ENCODE measurements at places on chromosomes 11 and 22.

DNA sequence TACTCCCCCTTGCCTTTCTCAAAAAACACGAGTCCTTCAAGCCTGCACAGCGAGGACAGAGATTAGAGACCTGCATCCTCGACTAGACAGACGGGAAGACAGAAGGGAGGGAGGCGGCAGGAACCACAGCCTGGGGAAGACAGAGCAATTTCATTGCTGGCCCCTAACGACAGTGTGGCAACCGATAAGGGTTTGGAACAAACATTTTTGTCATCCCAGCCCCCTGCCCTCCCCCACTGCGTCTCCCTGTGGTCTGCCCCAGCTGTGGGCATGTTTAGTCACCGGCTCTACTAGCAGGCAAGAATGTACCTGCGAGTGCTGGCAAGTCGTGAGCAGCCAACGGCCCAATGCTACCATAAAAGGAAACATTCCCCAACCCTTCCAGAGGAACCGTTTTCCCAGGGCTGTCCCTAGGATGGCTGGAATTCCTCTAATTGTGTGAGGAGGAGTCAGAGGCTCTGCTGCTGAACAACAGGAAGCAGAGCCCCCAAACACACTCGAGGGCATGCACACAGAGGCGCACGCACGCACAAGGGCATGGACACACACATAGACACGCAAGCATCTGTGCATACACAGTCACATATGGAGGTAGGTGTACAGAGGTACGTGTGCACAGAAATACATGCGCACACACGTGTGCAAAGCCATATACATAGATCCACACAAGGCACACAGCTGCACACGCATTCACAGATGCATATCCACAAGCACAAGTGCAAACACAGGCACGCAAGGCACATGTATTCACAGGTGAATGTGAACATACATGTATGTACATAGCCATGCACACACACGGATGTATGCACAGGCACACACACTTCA is 58.3 kb downstream of the MYH9 start:
- peak; percentile 76 for DNase-seq

GRCh38 chr11:20238712-20239111 is 78.4 kb upstream of the DBX1 start:
- DNase-seq: no peak

DNA sequence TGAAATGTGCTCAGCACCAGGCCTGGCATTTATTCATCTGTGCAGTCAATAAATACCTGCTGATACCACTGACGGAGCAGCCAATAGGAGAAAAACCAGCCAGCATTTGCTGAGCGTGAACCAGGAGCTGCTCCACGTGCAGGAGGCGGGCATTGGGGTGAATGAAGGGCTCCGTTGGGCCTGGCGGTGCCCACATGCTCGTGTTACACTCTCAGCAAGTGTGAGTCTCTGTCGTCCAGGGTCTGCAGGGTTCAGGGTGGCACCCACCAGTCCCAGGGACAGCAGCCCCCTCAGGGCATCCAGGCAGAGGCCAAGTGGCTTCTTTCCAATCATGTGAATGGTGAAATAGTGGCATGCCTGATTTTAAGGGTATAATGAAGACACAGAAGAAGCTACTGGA is 4.2 kb upstream of the RPS19BP1 start:
- DNase-seq: no peak

GRCh38 chr22:50201191-50202129 is 649 bp downstream of the SELENOO start:
- DNase-seq: no peak

GRCh38 chr11:69642549-69642912 is 1.6 kb downstream of the CCND1 start:
- DNase-seq: no peak

DNA sequence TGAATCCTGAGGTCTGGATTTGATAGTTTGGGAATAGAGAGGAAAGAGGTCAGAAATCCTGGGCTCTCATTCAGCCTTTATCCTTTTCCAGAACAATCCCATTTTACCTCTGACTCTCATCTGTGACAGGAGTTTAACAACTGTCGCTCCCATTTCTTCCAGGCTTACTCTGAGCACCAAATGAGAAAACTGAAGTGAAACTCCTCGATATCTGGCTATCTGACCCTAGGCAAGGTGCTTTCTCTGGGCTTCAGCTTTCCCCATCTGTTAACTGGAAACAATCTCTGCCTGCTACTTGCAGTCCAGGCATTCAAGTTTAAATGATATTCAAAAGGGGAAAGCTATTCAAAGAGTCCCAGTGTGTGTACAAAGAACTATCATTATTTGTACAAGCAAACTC is 50.1 kb downstream of the NRXN2 start:
- DNase-seq: no peak

DNA sequence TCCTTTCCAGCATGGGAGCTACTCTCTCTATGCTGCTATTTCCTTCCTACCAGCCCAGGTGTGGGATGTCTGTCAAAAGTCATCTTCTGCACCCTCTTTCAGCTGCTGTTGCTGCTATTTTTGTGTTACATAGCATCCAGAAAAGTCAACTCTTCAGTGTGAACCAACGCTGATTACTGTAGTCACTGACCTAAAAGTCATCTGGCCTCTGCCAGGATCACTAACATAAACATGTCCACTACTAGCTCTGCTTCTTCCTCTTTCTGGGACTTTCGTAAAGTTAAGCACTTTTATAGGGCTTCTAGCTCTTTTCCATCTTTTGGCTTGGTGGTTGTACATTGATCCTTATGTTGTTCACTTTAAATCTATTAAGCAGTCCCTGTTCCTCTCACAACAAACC is 90.2 kb upstream of the CARD18 start:
- no peak for DNase-seq

DNA sequence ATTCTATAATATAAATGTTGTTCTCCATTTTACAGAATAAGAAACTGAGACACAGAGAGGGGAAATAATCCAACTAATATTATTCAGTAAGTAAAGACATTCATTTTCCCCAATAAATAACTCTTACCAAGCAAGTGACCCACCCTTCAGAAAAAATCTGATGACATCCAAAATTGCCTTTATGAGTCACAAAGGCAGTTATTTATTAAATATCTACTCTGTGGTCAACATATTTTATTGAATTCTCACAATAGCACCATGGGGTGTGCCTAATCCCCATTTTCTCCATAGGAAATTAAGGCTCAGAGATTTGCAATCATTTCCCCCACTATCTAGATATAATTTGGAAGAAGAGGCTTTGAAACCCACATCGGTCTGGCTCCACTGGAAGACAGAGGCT is 161.5 kb upstream of the ISX start:
- no peak for DNase-seq

GRCh38 chr11:126485021-126485792 is 129.7 kb downstream of the ST3GAL4 start:
- DNase-seq: no peak

DNA sequence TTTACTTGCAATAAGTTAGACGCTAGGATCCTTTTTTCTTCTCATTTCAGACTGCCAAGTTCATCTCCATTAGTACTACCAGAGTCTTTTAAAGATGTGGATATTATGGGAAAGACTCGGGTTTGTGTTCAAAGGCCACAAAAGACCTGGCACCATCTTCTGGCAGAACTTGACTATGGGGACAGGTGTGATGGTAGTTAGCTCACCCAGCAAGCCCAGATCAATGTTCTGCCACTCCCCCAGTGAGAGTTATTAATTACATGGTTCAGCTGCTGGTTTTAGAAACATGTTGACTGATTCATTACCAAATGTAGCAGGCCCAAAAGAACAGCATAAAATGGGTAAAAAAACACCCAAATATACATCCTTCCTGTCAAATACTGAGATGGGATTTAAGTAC is 333.5 kb upstream of the PITPNB start:
- DNase-seq: no peak

DNA sequence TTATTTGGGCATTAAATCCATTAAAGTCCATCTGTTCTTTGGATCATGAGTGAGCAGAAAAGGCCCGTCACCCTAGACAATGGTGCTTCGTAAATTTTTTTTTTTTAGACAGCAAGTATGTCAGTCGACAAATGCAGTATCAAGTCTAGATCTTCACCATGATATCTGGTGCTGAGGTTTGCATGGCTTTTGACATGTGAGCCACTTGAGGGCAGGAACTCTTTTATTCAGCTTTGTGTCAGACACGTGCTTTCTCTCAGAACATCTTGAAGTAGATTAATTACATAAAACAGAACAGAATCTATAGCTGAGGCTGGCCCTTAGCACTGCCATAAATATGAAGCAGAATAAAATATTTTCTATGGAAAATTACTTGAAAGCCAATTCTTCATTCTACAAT is 62.9 kb upstream of the CARD18 start:
- no peak for DNase-seq

- DNase-seq: no peak
Observed at GRCh38 chr11:19686234-19686633, 26.4 kb upstream of the NAV2 start.

GRCh38 chr11:36818410-36818809 is 220.4 kb upstream of the RAG2 start:
- DNase-seq: no peak

- DNase-seq: no peak
Observed at GRCh38 chr11:134949121-134950090, 537.4 kb upstream of the B3GAT1 start.

DNA sequence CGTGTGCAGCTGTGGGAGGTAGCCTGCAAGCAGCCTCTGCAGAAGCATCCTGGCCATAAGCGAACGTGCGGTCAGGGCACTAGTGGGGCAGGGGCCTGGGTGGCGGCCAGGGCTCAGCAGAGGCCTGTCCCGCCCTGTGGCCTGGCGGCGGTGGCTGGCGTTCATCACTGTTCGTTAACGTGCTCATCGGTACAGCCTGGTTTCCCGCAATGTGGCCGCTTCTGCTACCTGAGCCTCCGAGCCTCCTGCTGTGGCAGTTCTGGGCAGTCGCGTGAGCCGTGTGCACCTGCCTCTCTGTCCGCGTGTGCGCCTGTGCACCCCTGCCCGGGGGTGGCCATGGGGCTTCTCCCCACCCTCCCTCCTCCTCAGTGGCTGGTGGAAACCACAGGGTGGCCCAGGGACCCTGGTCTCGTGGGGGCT is 117.9 kb downstream of the KCNQ1OT1 start:
- DNase-seq: no peak

DNA sequence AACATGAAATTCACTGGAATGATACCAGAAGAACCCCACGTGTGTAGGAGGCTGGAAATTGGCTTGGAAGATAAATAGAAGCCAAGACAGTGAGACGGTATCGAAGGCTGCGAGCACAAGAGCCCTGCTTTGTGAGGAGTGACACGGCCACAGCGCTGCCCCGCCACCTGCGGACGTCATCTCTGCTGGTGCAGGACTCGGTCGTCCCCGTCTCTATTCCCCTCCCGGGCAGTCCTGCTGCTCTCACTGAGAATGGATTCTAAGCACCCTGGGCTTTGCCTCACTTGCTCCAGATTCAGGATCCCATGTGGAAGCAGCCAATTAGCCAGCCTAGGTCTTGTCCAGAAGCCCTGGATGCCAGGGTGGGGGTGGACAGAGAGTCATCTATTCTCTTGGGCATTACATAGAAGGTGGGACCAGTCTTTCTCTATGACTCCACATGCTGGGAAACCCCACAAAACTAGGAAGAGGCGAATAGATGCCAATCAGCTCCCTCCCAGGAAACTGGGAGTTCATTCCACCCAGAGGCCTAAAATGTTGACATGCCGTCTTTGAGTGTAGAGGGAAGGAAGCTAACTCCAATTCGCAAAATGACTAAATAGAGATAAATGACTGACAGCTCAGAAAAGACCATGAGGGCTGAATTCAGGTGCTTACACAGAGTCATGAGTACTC is 25.1 kb downstream of the APOL3 start:
- DNase-seq: no peak

GRCh38 chr11:76174330-76174729 is 32.0 kb downstream of the WNT11 start:
- DNase-seq: no peak

DNA sequence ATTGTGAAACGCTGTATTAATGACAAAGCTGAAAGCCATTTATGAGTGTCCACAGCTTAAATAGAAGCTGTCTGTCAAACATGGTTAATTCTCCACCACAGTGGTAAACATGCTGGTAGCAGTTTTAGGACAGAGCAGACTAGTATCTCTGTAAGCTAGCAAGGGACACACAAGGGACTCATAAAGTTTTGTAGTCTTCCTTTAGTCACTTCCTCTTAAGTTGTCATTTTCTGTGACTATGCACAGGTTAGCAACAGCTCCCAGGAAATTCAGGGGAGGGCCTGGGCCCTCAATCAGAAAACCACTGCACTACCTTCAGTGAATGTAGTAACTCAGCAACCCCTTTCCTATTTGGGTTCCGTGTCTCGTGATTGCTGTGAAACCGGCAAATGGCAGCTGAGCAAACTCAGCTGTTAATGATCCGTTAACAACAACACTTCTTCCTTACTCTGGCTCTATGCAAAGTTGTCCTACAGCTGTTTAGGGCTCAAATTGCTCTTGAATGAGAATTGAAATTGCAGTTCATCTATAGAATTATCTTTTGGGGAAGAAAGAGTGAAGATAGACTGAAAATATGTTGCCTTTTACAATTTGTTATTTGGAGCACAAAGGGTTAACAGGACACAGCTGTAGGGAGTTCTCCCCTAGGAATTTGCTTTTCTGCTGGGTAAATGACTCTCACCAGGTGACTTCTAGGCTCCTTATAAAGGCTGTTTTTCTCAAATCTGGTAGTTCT is at the start of gene MMP26:
Gene MMP26, plus strand, starts transcription at position 731 of the 736 bp plus-strand sequence.
- no peak for DNase-seq

DNA sequence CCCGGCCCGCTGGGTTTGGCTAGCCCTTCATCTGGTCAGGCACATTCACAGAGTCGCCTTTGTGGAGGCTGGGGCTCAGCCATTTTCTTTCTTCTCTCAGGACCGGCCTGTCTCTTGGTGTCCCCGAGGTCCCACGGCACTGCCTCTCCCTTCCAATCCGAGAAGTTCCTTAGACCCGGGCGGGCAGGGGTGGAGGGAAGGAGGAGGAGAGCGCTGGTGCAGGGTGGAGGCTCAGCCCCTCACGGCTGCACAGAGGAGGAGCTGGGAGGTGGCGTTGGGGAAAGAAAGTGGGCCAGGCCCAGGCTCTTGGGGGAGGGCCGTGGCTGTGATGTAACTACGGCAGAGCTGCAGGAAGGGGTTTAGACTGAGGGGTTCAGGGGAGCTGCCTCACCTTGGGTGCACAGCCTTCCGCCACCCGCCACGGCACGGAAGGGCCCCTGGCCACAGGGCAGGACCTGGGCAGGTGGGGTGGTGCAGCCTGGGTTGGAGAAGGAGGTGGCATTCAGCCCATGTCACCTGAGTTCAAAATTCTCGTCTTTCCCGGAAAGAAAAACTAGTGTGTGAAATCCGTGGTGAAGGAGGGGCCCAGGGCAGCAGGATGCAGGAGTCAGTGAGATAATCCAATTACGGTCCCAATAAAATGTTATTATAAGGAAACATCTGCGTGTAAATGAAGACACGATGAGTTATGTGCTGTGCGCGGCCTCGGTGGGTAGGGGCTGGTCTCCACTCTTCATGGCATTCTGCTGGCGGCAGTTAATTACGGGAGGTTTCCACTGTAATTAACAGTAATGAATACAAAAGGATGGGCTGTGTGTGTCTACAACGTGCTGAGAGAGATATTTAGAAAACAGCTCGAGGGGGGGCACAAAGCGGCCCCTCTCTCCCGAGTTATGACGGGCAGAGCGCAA is 1.7 kb downstream of the BRSK2 start:
- DNase-seq: no peak
